Posterior vena cava (tissue), 2 donors: ENCODE measurements at places on chromosomes 11 and 22. TPM values are rescaled to one million over a fixed set of nuclear protein-coding genes. Genes with fewer than 3 reads are reported as not detected.

Gene FAM180B
- total RNA-seq = 7.2 TPM

Gene HTR3B
- not detected for total RNA-seq

Gene GAS2L1
- 25.4 TPM for total RNA-seq

Gene MGAT3
- total RNA-seq = 3.2 TPM

Gene TUBGCP6
- 23.4 TPM for total RNA-seq
